Endothelial cell of umbilical vein (primary cell): ENCODE measurements at places on chromosomes 12 and 14. TPM values are rescaled to one million over a fixed set of nuclear protein-coding genes. Genes with fewer than 3 reads are reported as not detected.

CPSF2 gene
- 5.5 and 8.3 TPM in 2 replicates for polyA plus RNA-seq

EPS8 gene
- polyA plus RNA-seq = 7.2 and 8.4 TPM in 2 replicates

WSCD2 gene
- not detected in 2 replicates for polyA plus RNA-seq

SLC17A8 gene
- not detected in 2 replicates for polyA plus RNA-seq

FAIM2 gene
- polyA plus RNA-seq = 0.01 and 0.22 TPM in 2 replicates
